ENCODE measurements at places on chromosomes 3 and 15.

GRCh38 chr15:85504749-85505676 is 124.6 kb downstream of the AKAP13 start:
- DNase-seq, result peak; percentile 62

DNA sequence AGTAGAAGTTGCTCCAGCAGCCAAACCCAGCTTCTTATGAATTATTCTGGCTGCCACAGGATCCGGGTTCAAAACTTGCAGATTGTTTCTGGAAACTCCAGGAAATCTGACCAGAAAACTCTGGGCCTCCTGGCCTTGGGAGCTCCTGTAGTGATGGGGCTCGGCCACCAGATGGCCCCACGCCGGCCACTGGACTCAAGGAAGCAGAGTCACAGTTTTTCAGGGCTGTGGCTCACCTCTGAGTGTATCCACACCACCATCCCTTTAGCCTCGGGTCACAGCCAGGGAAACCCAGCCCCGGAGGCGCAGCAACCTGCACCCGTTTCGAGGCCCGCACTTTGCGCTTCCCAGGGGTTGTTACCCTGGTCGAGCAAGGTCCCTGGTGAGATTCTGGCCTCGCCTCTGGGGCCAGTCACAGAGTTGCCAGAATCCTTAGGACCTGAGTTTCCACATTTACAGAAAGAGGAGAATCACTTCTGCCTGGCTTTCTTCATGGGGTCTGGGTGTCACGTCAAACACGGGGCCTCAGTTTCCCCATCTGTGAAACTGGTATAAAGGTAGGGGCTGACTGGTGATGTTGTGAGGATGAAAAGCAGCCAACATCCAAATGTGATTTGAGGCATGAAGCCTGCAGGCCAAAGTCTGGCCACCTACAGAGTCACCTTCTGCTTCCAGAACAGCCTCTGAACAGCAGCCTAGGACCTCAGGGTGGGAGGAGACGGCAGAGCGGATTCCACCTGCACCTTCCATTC is 53.5 kb upstream of the LCTL start:
- peak; percentile 14 for DNase-seq

DNA sequence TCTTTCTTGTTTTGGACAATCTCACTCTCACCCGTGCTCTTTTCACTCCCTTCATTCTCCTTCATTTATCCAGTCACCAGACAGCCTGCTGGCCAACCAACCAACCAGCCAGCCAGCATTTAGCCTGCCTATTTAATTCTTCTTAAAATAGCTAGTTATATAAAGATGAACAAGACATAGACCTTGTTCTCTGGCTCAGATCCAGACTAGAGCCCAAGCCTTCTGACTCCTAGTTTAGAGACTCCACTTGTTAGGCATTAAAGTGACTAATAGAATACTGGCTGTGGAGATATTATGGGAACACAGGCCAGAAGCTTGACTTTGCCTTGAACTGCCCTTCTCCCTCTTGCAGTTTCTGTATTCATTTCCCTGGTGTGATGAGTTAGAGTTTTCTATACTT is 215.3 kb upstream of the THRB start:
- DNase-seq, result no peak

GRCh38 chr15:90572893-90573292 is 43.2 kb downstream of the CRTC3 start:
- no peak for DNase-seq

- DNase-seq, result no peak
These were observed 137.0 kb upstream of the LIPC start for GRCh38 chr15:58294681-58295254.

GRCh38 chr15:29687939-29688505 is 134.2 kb downstream of the TJP1 start:
- DNase-seq, result no peak

- DNase-seq, result peak; percentile 10
These were observed 484.4 kb upstream of the TPRG1 start for GRCh38 chr3:188687389-188687788.

DNA sequence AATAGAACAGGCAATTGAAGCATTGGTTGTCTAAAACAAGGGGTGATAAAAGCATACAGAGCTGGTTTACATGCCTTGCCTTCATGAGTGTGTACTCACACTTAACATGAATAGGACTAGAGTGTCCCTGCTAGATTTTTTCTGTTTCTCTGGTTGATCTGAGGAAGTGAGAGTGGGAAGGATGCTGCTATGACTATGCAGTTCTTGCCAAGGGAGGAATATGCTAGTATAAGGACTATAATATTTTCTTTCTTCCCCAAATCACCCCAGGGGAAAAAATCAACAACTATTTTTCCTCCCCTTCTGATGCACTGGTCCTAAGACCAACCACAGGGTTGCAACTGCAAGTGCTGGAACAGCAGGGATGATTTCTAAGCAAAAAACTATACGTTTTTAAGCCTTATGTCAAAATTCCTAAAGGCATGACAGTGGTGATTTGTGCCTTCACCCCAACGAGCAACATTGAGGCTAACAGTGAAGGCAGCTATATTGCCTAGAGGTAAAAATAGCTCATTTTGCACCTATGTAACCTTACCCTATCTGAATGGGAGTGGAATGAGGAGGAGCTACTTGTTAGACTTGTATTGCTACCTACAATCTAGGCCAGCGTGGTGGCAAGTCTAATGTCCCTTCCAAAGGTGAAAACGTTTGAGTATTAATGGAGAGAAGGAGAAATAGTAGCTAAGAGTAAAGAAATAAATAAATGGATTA is 33.5 kb upstream of the USP8 start:
- DNase-seq, result no peak

- no peak for DNase-seq
These were observed 407.4 kb downstream of the RSL24D1 start for GRCh38 chr15:54789376-54789775.

DNA sequence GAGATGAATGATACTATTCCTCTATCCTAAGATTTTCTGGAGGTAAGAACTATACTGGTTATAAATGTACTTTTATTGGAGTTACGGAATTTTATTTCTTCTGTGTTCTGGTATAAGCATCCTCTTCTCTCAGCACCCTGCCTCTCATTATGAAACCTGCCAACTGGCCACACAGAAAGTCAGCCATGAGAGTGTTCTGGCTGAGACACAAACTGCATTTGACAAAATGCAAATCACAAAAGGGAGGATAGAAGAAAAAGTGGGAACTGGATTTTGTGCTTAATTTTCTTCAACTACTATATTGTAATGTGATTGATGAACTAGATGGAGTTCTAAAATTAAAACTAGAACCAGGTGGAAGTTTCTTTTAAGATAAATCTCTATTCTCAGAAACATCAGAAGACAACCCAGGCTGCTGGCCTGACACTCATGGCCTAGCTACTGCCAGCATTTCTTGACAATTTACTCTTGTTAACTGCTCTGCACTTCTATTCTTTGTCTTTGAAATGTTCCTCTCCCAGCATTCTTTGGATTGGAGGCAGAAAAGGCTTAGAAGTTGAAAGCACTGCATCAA is 143.1 kb downstream of the WDR76 start:
- DNase-seq, result no peak

GRCh38 chr3:10835406-10835805 is 19.4 kb downstream of the SLC6A11 start:
- DNase-seq, result no peak

- no peak for DNase-seq
These were observed 63.7 kb downstream of the CORO2B start for GRCh38 chr15:68642491-68642845.

DNA sequence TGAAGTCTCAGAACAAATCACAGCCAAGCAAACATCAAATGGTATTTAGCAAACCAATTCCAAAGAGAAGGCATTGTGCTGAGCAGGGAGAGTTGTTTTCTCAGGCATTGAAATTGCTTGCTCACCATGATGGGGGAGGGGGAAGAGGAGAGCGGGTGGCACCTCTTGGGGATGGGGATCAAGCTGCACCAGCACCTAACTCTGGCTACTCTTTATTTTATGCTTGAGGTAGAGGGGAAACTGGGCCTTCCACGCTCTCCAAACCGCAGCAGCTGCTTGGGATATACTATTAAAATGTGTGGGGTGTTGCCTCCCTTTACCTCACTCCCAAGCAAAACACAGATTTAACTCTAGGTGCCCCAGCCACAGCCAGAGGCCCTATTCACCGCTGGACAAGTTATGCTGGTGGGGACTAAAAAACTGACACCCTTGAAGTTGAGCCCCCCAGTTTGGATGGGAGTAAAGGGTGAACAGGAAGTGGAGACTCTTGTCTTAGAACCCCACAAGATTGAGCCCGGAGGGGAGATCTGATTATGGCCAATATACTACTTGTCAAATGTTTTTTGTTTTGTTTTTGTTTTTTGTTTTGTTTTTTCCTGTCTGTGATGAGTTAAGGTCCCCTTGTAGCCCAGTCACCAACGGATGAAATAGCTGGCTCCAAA is 5.0 kb upstream of the FOXB1 start:
- DNase-seq, result no peak

- DNase-seq, result no peak
These were observed 64.8 kb downstream of the ZBTB20 start for GRCh38 chr3:115082260-115082659.

DNA sequence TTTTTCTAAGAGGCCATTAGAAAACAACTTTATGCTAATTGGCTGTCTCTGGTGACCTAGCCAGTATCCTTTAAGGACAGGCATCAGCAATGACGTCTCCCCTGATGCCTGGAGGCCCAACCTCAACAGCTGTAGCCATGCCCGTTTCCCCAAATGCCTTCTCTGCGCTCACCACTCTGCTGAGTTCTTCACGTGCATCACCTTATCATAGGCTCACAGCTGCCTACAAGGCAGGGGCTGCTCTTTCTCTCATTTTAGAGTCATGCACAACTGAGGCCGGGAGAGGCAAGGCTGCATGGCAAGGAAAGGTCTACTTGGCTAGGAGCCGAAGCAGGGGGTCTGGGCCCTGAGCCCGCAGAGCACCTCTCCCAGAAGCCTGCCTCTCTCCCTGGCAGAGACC is 43.9 kb upstream of the SEC13 start:
- DNase-seq, result no peak

GRCh38 chr3:8891303-8891702 is 72.0 kb downstream of the RAD18 start:
- no peak for DNase-seq

DNA sequence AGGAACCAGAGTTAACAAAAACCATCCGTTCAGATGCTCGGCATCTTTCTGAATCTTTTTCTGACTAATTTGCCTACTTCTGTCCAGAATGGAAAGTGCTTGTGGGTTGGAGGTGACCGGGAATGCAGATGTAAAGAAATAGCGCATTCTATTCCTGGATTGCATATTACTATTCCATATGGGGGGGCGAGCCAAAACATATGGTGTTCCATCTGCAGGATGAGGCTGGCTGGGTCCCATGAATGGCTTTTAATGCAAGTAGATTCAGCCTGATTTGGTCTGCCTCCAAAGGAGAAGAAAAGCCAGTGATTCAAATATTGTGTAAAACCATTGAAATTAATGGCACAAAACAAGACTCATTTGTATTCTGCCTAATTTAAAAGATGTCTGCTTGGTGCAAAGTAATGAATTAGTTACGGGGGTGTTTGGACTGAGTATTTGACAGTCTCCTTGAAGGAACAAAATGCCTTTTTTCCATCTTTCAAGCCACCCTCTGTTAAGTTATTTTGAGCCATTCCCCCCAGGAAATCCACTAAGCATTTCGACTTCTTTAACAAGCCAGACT is 99.0 kb downstream of the ST8SIA2 start:
- DNase-seq, result no peak

Data from CD4-positive, alpha-beta T cell treated with Interleukin-12 subunit alpha and Interleukin-12 subunit beta, for 1 hour (primary cell).